ENCODE measurements at places on chromosomes 16 and 17.
A peak's percentile ranks its signal among the peaks of the same experiment; 100 is the strongest.

- DNase-seq = peak; percentile 49
- peak overlapping the region; percentile 57 for H3K27ac ChIP-seq
- H3K4me3 ChIP-seq = peak overlapping the region; percentile 56
- no peaks in the 10 kb centered on the region for H3K4me1 ChIP-seq
- no peaks in the 10 kb centered on the region for H3K36me3 ChIP-seq
- no peaks in the 10 kb centered on the region for H3K27me3 ChIP-seq
These were observed 483 bp downstream of the RPA1 start for GRCh38 chr17:1830288-1830687.

DNA sequence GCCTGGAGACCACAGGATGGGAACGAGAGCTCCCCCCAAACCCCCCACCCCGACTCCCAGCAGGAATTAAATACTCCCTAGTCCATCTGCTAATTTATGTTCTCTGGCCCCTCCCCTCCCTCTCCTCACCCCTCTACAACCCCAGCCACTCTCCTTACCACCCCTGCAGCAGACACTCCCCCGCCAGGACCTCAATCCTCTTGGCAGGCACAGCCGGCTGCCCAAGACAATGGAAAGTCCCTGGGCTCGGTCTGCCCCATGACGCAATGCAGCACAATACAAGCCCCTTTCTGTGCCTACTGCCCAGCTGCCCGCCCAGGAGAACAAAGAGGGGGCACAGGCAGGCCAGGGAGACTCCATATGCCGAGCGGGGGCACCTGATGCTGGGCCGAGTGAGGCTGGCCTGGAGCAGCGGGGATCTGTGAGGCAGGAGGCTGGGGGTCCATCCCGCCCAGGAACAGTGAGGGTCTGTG, 30.3 kb upstream of the CDC42EP4 start:
- DNase-seq = no peak
- H3K27me3 ChIP-seq = peaks cover 4% of the 10 kb centered on the region
- peak overlapping the region; percentile 8 for H3K27ac ChIP-seq

GRCh38 chr17:74478420-74479100, 12.1 kb downstream of the CD300A start:
- H3K36me3 ChIP-seq = no peaks in the 10 kb centered on the region
- H3K4me1 ChIP-seq = no peaks in the 10 kb centered on the region
- no peak for DNase-seq
- no peak overlapping the region for H3K4me3 ChIP-seq
- no peak overlapping the region for H3K27ac ChIP-seq
- no peaks in the 10 kb centered on the region for H3K27me3 ChIP-seq

GRCh38 chr17:65092262-65092661, 35.7 kb upstream of the GNA13 start:
- peak; percentile 87 for DNase-seq
- no peaks in the 10 kb centered on the region for H3K36me3 ChIP-seq
- H3K4me1 ChIP-seq = no peaks in the 10 kb centered on the region
- H3K27me3 ChIP-seq = no peaks in the 10 kb centered on the region

GRCh38 chr16:9256196-9256595, 164.8 kb downstream of the HAPSTR1 start:
- H3K4me3 ChIP-seq = no peak overlapping the region
- H3K4me1 ChIP-seq = no peaks in the 10 kb centered on the region
- H3K36me3 ChIP-seq = no peaks in the 10 kb centered on the region
- peak; percentile 28 for DNase-seq
- H3K27ac ChIP-seq = no peak overlapping the region
- H3K27me3 ChIP-seq = no peaks in the 10 kb centered on the region

Data from small intestine (tissue), 16 donors.